ENCODE measurements at places on chromosomes 11 and 22. TPM values are rescaled to one million over a fixed set of nuclear protein-coding genes. Genes with fewer than 3 reads are reported as not detected.

DNA sequence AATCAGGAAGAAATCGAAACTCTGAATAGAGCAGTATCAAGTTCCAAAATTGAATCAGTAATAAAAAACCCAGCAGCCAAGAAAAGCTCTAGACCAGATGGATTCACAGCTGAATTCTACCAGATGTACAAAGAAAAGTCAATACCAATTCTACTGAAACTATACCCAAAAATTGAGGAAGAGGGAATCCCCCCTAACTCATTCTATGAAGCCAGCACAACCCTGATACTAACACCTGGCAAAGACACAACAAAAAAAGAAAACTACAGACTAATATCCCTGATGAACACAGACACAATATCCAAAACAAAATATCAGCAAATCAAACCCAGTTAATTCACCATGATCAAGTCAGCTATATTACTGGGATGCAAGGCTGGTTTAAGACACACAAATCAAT is 97.7 kb downstream of the ZC3H12C start:
- H3K4me3 ChIP-seq, result no peak overlapping the region
- no peaks in the 10 kb centered on the region for H3K27me3 ChIP-seq
- no peak for DNase-seq
- no peaks in the 10 kb centered on the region for H3K36me3 ChIP-seq
- no peak overlapping the region for H3K27ac ChIP-seq

Gene H19
- total RNA-seq, result 11.7 TPM

Gene NOX4
- 1.1 TPM for total RNA-seq

Gene BTG4
- total RNA-seq, result not detected

DNA sequence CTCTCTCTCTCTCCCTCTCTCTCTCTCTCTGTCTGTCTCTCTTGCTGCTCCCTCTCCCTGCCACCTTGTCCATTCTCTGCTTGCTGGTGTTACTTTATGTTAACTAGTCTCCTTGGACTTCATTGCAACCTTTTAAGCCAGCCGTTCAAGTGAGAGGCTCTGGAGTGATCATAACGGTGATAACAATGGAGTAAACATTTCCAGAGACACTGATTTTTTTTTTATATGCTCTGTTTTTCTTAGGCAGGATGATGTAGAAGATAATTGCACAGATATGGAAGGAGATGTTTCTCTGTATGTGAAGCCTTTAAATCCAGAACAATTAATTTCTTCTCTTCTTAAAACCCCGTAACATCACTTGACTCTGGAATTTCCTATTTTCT is 287.7 kb downstream of the TMEM135 start:
- H3K4me3 ChIP-seq, result no peak overlapping the region
- no peaks in the 10 kb centered on the region for H3K4me1 ChIP-seq
- no peak for DNase-seq
- 0 out of 2 replicates have a peak, but pooled peaks cover 2% of the 10 kb centered on the region for H3K36me3 ChIP-seq

GRCh38 chr22:26894766-26895485 is 237.5 kb downstream of the MIAT start:
- no peaks in the 10 kb centered on the region for H3K36me3 ChIP-seq
- H3K27me3 ChIP-seq, result peaks cover 7% of the 10 kb centered on the region
- H3K4me1 ChIP-seq, result peaks cover 40% of the 10 kb centered on the region
- no peak overlapping the region for H3K4me3 ChIP-seq
- no peak for DNase-seq

DNA sequence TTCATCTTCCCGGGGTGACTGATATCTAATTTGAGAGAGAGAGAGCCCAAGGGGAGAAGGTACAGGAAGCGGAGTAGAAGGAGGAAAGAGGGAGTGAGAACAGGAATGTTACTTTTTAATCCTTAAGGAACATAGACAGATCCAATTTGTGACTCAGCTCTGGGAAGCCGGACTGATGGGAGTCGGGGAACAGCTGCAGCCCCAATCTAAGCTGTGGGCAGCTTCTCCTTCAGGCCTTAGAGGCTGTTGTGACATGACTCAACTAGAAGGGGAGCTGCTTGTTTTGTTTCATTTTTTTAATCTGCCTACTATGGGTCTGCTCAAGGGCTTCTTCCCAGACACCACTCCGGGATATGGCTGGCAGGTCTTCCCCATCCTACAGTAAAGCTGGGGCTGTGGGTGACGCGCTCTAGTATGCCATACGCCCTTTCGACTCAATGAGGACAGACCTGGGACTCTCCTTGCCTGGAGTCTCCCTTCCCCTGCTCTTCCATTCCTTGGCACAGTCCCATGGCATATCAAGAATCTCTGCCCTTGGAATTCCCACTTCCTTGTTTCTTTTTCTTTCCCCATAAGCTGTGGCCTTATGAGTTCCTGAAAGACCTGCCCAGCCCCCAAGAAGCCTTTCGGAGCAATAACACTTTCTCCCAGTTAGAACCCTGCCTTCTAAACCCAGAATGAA is 103.3 kb upstream of the AKIP1 start:
- no peaks in the 10 kb centered on the region for H3K27me3 ChIP-seq
- no peaks in the 10 kb centered on the region for H3K36me3 ChIP-seq
- no peak overlapping the region for H3K4me3 ChIP-seq

Measured in WTC11 (cell line).